Muscle of leg (tissue), 16 donors: ENCODE measurements at places on chromosomes 3 and 15. TPM values are rescaled to one million over a fixed set of nuclear protein-coding genes. Genes with fewer than 3 reads are reported as not detected.
A peak's percentile ranks its signal among the peaks of the same experiment; 100 is the strongest.

DNA sequence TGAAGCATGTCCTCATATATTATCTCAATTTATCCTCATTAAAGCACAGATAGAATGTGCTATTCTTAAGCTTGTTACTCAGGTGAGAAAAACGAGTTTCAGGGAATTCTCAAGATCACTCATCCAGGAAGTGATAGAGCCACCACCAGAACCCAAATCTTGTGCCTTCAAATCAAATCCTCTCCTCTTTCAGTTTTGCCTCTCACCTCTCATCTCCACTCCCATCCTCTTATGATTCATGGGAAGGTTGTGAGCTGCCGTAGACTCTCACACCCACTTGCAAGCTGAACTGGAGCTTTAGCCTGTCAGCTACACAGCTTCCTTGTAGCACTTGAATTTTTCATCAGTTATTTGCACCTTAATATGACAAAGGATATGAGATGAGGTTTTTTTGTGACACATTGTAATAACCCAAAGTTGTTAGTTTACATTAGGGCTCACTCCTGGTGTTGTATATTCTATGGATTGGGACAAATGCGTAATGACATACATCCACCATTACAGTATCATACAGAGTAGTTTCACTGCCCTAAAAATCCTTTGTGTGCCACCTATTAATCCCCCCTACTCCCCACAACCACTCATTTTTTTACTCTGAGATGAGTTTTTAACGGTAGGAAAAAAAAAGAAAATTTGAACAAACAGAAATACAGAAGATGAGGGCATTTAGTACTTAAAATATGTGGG, 25.7 kb downstream of the GPR15 start:
- no peak for DNase-seq

DNA sequence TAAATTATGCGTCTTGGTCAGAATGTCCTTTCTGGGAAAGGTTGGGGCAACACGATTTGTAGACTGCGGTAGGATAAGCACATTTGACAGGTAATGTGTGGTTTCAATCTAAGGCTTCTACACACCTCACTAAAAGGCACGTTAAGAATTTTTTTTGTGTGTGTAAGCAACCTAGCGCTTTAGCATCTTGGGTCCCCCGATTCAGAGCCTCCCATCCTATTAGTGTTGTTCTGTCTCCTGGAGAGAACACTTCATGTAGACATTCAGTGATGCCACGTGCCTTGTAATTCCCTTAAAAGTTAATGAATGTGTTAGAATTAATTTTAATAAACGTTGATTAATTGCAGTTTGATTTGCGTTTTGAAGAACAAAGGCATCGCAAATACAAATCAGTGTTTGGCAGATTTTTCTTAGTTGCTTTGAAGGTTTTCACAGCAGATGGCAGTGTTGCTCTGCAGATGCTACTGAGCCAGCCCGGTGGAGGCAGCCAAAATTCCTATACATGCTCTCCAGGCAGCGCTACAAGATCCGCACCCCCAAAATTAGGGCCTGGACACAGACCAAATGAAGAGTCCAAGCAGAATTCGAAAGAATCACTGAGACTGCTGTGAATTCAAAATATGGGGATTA, 63.5 kb downstream of the OTOL1 start:
- DNase-seq: peak; percentile 83

- DNase-seq: no peak
Observed at GRCh38 chr3:169603661-169604060, 59.9 kb downstream of the MECOM start.

GRCh38 chr15:55782901-55783300, 39.9 kb upstream of the PRTG start:
- peak; percentile 58 for DNase-seq

- DNase-seq: no peak
Observed at GRCh38 chr3:152349392-152349791, 80.7 kb downstream of the MBNL1 start.

- DNase-seq: peak; percentile 28
Observed at GRCh38 chr3:110027446-110028080, 690.2 kb upstream of the DPPA4 start.

GRCh38 chr15:72933976-72934375, 118.3 kb upstream of the NEO1 start:
- no peak for DNase-seq

DNA sequence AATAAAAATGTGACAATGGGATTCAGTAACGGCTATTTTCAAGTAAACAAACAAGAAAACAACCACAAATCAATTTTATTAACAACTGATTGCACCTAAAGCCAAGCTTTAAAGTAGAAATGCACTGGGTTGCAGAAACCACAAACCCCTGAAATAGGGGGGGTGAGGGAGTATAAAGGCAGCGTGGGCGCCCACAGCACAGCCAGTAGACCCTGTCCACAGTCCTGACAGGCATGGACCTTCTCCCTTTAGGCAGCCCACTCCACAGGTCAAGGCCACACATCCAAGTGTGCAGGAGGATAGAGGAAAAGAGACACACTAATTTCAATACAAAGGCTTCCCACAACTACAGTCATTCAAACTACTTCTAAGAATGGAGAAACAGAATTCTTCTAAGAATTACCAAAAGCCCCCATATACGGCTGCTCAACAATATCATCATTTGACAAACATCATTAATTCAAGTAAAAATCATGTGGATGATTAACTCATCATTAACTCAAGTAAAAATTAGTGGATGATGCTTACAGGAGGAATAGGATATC, 48.7 kb downstream of the CHSY1 start:
- DNase-seq: no peak

GRCh38 chr15:68930268-68931022, at the start of gene SPESP1:
TSS of gene SPESP1 (plus strand) at chr15:68930525. CDS start at chr15:68930654, 129 bp downstream.
- DNase-seq: peak; percentile 69

Gene TRIM42
- not detected for polyA plus RNA-seq
